ENCODE measurements at places on chromosomes 11 and 22.
A peak's percentile ranks its signal among the peaks of the same experiment; 100 is the strongest.

DNA sequence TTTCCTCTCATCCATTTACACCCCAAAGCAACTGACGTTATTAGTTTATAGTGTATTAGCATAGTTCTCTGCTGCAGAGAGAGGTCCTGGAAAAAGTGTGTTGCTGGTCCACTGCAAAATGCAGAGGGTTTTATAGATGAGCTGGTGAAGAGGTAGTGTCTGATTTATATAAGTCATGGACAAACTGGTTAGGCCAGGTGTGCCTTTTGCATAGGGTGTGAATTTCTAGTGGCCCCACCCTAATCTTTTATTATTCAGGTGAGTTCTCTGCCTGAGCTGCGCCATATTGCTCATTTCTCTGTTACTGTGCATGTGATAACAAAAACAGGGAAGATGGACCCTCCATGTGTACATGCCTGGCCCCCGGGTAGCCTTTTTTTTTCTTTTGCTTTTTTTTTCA lies 43.1 kb upstream of the TRIM77 start:
- no peak for DNase-seq

DNA sequence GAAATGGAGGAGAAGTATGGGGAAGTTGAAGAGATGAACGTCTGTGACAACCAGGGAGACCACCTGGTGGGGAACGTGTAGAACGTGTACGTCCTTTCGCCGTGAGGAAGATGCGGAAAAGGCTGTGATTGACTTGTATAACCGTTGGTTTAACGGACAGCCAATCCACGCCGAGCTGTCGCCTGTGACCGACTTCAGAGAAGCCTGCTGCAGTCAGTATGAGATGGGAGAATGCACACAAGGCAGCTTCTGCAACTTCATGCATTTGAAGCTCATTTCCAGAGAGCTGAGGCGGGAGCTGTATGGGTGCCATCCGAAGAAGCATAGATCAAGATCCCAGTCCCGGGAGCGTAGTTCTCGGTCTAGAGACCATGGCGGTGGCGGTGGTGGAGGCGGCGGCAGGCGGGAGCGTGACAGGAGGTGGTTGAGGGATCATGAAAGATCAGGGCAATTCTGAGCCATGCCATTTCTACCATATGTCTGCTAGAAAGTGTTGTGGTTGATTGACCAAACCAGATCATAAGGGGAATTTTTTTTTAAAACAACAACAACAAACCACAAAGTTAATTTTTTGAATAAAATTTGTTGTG lies 36.8 kb upstream of the PHOX2A start:
- DNase-seq: no peak

DNA sequence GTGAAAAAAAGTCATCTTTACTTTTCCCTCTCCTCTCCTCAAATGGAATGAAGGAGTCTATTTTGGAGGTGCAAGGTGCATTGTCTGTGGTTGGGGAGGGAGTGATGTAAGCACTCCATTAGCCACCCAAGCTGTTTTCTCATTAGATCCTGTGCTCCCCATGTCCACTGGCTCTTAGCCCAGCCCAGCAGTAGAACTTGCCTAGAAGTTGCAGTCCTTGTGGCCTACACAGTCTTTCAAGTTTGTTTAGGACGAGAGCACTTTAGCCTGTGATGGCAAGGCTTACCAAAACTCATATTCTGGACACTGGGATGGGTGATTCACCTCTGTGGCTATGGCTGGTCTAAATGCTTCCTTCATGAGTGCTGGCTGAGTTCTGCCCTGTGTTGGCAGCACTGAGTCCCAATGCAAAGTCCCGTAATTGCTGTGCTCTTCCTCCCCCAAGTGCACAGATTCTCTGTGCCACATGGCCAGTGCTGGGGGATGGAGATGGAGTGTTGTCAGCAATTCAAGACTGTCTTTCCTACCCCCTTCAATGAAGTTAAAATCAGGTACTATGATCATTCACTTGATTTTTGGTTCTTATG lies 15.8 kb downstream of the SLC22A25 start:
- DNase-seq: no peak

DNA sequence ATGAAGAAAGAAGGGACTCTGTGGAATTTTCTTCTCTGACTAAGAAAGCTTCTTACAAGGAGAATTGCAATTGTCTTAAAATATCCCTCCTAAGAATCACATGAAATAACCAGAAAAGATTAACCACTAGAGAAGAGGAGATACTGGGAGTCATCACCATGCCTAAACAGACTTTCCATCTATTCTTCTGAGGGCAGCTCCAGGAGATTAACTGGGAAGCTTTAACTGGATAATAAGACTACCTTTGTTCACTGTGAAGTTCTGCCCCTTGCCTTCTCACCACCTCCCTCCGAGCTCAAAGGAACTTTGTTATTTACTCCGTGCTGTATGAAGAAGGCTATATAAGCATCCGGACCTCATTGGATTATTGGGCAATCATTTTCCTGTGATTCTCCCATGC lies 24.5 kb upstream of the MMP7 start:
- no peak for DNase-seq

DNA sequence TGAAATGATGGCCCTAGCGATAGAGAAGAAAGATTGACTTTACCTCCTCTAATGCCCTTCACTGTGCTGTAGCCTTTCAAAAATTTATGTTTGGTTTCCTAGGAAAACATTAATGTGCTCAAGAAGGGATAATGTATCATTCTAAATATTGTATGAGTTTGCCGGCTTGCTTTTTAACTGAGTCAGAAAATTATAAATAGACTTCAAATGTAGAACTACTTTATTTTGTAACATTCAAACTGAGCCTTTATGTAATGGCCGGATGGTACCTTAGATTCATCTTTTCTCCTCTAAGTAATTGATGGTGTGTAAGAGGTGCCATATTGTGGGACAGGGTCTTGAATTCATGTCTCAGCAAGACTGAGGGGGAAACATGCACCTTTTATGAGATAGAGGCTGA lies 57.7 kb downstream of the BID start:
- no peak for DNase-seq

- DNase-seq: no peak
Observed at GRCh38 chr22:47307822-47308221, 545.4 kb downstream of the TBC1D22A start.

DNA sequence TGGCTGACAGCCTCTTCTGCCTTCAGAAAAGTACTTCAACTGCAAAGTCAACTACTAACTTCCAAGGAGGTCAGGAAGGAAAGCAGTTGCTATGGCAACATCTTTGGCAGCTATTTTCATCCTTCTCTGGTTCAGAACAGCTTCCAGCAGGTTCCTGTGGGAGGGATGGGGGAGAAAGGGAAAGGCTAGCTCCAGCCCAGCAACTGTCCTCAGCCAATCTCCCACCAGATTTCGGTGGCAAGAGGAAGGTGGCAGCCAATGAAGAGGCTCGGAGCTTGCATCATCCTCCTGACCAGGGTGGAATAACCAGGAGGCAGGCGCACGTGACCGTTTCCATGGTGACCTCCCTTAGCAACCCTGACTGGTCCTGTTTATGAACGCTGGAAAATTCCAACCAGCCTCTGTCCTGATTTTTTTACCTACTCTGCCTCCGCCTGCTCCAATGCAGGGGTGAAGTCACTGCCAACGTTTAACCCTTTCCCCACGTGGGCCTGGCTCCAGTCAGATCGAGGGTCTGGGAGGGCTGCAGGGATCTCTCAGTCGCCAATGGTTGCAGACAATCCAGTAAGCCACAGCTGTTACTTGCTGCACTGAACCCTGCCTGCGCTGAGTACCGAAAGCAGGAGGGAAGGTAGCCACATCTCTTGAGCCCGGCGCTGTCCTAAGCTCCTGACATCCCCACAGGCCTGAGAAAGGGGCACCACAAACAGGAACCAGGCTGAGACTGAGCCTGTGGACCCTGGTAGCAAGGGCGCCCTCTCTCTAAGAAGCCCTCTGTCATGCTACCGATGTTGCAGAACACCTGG lies 11.2 kb upstream of the MALAT1 start:
- peak; percentile 99 for DNase-seq

DNA sequence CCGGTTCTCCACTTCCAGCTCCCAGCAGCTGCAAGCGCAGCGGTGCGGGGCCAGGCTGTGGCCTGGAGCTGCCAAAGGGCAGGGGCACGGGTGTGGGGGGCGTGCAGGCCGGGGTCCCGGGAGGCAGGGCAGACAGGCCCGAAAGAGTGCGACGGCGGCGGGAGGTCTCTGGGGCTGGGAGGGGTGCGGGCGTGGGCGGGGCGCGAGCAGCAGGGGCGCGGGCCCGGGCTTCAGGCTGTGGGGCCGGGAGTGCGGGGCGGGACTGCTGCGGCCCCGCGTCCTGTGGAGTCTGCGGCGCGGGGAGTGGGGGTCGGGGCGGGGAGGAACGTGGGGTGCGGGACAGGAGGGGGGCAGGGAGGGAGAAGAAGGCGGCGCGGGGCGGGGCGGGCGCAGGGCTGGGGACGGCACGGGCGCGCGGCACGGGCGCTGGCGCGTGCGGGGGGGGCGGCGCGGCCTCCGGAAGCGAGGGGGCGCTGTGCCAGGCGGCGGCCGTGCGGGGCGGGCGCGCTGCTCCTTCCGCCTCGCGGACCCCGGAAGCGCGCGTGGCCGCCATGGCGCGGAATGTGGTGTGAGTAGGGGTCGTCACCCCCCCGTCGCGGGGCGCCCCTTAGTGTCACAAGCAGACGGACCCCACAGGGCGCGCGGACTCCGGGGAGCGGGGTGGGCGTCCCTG lies at the start of gene MRPL23:
Gene MRPL23 (plus strand): TSS at position 521 of the 673 bp plus-strand sequence. CDS start 31 bp downstream, at position 552.
- no peak for DNase-seq

- DNase-seq: no peak
Observed at GRCh38 chr22:37174964-37175363, 13.1 kb downstream of the C1QTNF6 start.

GRCh38 chr11:126122863-126123262 lies 60.2 kb upstream of the CDON start:
- DNase-seq: no peak

GRCh38 chr11:116397602-116398084 lies 375.1 kb downstream of the BUD13 start:
- no peak for DNase-seq

GRCh38 chr11:35323076-35323868 lies 96.1 kb downstream of the SLC1A2 start:
- no peak for DNase-seq

DNA sequence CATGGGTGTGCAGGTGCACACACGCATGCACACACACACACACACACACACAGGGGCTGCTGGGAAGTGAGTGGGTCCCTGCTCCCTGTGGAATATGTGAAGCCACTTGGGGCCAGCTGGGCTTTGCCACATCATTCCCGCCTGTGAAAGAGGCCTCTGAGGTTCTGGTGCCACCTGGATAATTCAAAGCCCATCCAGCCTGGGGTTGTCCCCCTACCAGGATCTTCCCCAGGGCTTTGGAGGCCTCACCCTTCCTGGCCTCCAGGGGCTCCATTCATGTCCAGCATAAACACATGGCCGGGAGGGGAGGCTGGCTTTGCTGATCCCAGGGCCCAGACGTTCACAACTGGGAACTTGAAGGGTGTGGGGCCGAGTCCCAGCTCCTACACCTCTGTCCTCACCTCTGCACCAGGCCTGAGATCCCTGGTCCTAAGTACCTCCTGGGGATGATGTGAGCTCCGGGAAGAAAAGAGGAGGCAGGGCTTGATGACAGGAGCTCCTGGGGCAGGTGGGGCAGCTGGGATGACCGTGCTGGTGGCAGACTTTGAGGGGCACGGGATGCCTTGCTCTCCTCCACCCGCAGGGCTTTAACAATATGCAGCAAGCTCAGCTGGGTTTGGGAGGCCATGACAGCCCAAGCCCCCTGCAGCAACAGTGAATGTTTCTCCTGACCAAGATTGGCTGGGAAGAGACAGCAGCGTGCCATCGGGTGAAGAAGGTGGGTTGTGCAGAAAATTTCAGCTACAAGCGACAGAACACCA lies 14.2 kb downstream of the LINC01488 start:
- DNase-seq: no peak

DNA sequence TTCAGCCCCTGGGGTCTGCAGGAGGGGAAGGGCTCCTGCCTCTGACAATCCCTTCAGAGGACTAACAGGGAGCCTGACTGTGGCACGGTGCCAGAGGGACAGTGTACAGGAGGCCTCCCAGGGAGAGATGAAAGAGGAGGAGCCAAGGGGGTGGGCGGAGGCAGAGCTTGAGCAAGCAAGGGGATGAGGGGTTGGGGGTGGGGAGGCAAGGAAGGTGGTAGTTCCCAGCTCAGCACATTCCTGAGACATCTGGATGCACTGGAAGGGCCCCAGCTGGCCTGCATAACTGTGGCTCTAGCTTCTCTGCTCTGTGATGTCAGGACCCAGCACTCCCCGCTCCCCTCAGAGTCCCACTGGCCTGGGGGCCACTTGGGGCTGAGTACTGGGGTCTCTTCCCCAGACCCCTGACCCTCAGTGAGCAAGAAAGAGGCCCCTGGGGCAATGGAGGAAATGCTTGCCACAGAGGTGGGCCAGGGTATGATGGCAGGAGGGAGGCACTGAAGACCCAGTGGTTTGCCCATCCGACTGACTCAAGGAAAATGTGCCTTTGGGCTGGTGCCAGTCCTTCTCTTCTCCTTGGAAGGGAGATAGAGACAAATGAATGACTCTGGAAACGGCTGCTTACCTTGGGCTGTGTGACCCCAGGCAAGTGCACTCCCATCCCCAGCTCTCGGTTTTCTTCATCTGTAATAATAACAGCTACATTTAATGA lies 13.3 kb downstream of the CREB3L1 start:
- DNase-seq: peak; percentile 91

DNA sequence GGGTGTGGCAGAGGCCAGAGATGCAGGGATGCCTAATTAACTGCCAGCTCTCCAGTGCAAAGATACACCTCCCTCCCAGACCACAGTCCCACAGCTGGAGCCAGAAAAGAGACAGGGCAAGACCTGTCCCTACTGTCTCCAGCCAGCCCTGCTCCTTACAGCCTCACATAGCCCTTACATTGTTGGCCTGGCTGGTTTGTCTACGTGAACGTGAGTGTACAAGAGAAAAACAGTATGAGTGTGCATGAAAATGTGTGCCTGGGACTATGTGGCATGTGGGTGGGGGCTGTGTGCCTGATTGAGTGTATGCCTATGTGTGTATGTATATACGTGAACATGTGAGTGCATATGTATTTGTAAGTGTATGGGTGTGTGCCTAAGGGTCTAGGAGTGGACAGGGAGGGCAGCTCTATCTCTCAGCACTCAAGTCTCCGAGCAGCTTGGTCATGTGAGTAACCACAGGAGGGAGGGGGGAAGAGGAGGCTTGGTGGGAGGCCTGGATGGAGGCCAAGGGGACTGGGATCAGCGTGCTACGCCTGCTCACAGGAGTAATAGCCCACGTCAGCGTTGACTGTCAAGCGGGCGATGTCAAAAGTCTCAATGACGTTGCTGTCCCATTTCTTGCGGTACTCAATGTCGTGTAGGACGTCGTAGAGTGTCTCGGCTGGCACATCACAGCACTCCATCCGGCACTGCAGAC lies 6.6 kb upstream of the ARAP1 start:
- no peak for DNase-seq

DNA sequence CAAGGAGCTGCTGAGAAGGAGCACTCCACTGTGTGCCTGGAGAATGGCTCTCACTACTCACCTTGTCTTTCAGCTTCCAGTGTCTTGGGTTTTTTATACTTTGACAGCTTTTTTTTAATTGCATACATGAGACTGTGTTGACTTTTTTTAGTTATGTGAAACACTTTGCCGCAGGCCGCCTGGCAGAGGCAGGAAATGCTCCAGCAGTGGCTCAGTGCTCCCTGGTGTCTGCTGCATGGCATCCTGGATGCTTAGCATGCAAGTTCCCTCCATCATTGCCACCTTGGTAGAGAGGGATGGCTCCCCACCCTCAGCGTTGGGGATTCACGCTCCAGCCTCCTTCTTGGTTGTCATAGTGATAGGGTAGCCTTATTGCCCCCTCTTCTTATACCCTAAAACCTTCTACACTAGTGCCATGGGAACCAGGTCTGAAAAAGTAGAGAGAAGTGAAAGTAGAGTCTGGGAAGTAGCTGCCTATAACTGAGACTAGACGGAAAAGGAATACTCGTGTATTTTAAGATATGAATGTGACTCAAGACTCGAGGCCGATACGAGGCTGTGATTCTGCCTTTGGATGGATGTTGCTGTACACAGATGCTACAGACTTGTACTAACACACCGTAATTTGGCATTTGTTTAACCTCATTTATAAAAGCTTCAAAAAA lies 72.6 kb downstream of the NCAPD3 start:
- DNase-seq: no peak

Data from MCF 10A (cell line).